ENCODE measurements at places on chromosomes 6 and 20.

DNA sequence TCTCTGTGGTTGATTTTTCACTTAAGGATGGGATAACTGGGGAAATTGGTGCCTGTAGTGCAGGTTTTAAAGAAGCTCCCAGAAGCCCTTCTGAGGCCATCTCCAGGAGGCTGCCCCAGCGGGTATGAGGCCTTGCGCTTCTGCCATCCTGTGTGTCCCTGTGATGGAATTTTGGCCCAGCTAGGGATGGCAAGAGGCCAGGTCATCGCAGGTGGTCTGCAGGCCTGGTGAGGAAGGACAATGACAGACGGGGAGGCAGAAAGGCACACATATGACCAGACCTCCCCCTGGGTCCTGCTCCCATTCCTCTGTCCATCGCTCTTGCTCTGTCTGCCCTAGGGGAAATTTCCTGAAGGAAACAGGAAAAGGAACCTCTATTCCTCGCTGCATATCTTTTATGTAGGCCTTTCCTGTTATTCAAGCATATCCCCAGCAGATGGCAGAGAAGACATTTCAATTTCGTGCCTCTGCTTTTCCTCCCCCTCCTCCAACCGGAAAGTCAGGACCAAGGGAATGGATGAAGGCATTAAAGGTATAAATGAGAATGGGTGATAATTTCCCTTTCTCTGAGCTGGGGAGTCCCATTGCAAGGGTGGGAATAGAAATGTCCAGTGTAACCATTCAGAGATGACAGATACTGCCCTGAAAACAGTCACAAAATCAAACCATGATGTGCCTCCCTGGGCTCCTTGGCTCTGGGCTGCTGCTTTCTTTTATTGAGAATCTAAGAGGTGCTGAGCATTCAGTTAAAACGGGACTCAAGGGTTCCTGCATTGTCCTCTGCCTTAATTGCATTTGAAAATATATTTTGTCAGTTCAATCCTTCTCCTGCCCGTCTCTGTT is 17.6 kb upstream of the HLA-F start:
- no peak for DNase-seq

DNA sequence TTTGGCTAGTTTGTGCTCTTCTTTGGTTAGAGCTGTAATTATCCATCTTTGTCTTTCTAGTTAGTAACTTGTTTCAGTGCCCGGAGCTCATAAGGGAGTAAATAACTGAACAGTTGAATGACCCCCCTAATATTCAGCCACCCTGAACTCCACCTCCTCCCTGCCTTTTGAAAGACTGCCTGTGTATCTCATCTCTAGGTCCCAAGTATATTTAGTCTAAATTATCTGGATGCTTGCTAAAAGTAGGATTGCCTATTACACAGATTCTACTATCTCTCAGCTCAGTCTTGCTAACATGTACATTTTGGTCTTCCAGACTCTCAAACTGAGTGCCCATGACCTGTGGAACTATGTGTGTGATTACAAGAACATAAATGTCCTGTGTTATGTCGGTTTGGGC is 145.9 kb downstream of the GJA1 start:
- no peak for DNase-seq

DNA sequence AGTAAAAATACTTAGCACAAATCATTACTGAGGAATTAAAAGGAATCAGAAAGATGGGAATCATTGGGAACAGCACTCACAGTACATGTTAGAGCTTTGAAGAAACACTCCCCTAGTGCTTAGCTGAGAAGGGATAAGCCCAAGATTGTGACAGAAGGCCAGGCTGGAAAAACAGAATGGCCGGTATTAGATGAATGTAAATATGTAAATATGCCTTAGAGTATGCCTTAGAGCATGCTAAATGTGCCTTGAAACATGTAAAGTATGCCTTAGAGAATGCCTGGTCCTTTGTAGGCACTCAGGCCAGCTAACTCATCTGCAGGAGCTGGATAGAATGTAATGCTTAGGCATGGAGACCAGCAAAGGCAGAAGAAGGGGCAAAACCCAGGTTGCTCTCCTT is 10.6 kb upstream of the TENT5A start:
- no peak for DNase-seq

- DNase-seq, result no peak
Observed at GRCh38 chr6:29477923-29478450, 9.8 kb downstream of the MAS1L start.

- no peak for DNase-seq
Observed at GRCh38 chr6:71228461-71229041, 60.1 kb upstream of the OGFRL1 start.

GRCh38 chr6:11618533-11618932 is 81.0 kb downstream of the TMEM170B start:
- no peak for DNase-seq

DNA sequence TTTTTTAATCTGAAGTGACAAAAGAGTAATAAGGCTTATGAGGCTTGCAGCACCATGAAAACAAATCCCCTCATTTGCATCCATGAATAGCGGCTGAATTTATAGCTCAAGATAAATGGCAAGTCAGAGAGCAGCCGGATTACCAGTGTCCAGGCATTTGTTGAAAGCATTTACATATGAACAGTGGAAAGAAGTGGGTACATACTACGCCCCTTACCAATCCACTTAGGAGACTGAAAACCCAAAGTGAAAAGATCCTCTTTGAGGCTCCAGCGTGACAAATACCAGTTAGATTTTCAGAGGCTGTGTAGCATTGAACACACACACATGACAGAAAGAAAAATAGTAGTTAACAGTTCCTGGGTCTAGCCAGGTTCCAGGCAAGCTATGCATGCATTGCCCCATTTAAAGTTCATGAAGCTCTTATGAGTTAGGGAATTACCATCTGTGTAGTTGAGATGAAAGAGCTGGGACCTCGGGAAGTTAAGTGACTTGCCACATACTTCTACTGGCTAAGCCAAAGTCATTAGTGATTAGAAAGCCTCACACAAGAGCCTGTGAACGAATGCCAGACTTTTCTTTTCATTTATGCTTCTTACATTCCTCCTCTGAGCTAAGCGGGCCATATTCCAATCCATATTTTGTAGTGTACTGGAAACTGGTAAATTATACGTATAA is 28.3 kb upstream of the NHSL1 start:
- DNase-seq, result no peak

- no peak for DNase-seq
Observed at GRCh38 chr6:15477746-15478145, 185.1 kb downstream of the DTNBP1 start.

DNA sequence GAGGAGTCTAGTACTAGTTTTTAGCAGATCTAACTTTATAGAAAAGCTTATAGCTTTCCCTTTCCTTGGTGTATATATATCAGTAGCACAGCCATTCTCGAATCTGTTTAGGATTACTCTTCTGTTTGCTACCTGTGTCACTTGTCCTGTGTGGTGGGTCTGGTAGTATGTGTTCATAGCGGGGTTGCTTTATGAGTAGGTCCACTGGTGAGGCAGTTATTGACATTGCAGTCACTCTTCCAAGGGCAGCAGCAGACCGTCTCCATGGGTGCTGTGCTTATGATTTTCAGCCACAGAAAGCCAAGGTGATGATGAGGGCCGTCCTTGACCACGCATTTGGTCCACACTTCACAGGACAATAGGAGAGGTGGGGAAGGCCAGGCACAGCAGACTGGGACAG is 171.5 kb downstream of the CDKAL1 start:
- no peak for DNase-seq

DNA sequence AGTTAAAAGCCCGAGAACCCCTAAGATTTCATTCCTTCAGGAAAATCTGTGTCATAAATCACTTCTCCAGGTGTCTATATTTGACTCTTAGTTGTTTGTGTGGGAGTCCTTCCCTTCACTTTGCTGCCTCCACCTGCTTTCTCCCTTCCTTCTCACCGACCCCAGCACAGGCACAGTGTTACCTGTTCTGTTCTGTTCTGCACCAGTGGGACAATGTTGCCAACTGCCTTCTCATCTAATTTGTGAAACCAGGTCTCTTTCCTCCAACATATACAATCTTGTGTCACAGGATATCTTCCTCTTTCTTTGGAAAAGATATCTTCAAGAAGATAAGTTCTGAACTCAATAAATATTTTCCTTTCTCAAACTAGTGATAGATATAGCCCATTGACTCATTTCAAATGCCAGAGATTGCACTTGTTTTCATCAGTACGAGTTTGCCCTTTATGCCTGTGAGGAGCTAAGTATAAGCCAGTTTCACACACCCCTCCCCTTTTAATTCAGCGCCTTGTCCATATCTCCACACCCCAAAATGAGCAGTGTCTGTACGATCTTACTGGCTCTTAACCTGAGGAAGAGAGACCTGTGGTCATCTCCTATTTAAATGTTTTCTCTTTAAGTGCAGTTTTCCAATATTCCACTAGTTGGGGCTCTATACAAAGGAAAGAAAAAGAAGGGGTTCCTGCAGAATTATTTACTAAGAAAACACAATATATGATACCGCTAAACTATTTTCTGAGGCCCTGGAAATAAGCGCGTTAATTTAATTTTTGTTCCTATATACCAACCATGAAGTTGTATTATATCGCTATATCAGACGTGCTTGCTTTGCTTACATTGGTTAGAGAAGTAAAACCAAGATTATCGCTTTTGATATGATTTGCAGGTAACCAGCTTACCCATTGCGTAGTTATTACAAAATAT is 81.6 kb upstream of the PREP start:
- no peak for DNase-seq

DNA sequence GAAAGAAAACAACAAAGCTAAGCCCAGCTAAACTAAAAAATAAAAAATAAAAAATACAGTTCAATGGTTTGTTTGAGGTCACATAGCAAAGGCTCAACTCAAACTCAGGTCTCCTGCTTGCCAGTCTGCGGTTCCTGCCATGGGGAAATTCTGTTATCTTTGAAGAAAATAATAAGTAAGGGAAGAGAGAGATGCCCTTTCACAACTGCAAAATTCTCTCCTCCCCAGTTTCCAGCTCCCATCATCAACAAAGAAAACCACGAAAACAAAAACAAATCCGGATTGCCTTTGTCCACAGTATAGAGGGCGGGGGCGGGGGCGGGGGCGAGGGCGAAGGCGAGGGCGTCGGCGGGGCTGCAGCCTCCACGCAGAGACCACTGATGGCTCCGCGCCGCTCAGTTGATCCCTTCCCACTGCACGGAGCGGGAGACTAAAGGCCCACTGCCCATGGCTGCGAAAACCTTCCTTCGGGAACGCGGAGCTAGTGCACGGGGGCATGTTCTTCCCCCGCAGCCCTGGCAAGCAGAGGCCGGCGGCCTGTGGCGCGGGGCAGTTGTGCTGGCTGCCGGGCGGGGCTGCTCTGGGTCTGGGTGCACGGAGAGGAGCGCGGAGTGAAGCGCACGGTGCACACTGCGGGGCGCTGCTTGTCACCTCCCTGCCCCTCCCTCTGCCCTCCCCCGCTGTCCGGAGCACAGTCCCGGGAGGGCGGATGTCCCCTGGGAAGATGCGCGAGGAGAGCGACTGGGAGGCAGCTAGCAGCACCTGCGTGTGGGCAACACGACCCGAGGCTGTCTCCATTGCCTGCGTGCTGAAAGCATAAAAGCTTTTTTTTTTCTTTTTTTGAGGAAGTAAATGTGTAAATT is 54.1 kb upstream of the TPD52L1 start:
- DNase-seq, result no peak

DNA sequence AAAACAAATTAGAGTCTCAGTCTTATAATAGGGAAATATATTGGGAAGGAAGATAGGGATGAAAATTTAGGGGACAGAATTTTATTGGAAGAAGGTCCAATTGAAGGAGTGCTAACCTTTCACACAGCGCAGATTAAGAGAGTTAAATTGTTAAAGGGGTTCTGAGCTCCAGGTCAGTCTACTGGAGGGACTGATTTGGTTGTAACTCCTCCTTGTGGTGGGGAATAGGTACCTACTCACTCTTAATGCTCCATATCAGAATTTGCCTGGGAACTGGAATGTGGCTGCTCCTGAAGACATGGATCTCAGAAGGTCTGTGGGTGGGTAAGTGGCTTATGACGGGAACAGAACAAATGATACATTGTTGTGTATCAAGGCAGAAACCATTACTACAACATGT is 143.5 kb downstream of the FLRT3 start:
- no peak for DNase-seq

DNA sequence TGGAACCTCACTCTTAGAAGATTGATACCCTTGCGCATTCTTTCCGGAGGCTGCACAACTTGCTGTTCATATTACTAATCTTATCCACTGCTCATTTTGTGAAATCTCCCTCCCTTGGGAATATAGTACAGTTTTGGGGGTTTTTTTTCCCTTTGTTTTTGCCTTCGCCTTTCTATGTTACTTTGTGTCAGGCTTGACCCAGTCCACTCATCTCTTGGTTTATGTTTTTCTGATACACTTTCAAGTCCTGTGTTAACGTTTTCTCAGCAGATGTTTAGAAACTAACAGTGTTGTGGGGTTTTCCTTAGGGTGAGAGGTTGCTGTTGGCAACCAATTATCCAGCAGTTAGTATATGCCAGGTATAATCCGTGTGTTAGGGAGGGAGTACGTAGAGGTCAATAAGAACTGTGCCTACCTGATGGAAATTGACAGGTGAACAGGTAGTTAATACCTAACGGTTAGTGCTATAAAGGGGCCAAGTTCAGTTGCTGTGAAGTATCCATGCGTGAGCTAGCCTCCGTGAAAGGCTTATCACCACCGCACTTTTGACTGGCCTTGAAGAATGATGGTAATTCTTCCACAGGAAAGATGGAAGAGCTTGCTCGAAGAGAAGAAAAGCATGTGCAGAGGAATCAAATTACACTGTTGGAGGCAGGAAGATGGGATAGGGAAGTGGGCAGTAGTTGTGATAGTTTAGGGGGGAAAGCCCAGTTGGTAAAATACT is 1.4 kb downstream of the NFYA start:
- DNase-seq, result no peak

All from GM12892 (cell line).